Naive thymus-derived CD4-positive, alpha-beta T cell (primary cell): ENCODE measurements at places on chromosomes 13 and 19. TPM values are rescaled to one million over a fixed set of nuclear protein-coding genes. Genes with fewer than 3 reads are reported as not detected.

DNA sequence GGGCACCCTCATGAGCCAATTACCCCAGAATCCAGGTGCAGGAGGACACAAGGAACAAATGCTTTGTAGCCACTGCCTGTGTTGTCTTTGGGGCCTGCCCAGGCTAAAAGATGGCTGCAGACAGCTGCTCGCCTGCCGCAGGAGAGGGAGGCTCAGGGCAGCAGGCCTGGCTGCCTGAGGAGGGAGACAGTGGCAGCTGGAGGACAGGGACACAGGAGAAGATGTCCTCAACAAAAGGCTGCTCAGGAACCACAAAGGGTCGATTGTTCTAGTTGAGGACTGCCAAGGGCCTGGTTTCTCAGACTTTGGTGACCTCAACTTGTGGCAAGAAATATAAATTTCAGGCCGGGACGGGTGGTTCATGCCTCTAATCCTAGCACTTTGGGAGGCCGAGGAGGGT is 7.6 kb downstream of the SIRT2 start:
- DNase-seq = no peak

- no peak for DNase-seq
Measured at GRCh38 chr13:34901572-34901971, 40.5 kb upstream of the NBEA start.

GRCh38 chr19:4852484-4852883 is 15.0 kb downstream of the PLIN3 start:
- no peak for DNase-seq

DNA sequence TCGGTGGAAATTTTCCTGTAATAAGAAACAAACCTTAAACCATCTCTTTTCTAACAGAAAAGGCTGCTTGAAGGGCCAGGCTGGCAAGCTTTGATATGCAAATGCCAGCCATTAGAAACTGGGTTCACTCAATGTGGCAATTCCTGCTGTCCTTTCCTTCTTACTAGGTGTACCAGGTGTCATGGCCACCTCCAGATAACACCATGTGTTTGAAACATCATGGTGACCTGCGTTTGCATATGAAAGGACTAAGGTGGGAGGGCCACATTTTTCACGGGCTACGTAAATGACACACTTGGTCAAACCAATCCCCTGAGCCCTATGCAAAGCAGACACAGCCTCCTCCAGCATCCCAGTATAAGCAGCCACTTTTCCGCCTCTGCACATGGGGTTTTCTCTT is 789.1 kb upstream of the SLITRK5 start:
- DNase-seq = no peak

The ACP5 gene
- polyA plus RNA-seq = 21.5 TPM

DNA sequence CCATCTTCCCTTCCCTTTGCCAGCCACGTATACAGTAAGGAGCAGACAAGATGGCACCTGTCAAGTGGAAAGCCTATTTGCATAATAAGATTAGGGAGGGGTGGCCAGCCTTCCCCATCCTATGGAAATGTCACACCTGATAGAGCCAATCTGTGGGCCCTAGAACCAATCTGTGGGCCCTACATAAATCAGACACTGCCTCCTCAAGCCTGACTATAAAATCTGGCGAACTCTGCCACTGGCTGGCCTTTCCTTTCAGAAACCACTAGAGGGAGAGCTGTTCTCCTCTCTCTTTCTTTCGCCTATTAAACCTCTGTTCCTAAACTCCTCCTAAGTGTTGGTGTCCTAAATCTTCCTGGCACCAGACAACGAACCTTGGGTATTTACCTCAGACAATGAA is 231.5 kb upstream of the KLHL1 start:
- DNase-seq = no peak

The CYP2S1 gene
- polyA plus RNA-seq = not detected

DNA sequence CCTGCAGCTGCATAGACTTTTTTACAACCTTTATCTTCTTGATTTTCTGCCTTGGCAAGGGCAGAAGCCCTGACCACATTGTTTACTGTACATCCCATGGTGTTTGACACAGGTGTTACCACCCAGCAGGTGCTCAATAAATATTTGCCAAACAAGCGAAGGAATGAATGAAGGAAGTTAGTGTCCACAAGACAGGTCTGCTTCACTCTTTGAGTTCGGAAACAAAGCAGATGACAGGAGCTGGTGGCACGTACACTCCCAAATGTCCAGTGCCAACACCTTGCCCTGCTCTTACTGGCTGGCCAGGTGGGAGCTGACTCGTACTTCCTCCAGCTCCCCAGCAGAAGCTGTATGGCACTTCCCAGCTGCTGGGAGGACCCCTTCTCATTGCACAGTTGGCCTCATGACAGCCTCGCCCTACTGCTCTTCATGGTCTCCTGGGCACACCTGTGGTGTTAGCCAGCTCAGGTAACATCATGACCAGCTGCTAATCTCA is 22.0 kb upstream of the MUC16 start:
- no peak for DNase-seq

The SCEL gene
- polyA plus RNA-seq = not detected

- no peak for DNase-seq
Measured at GRCh38 chr19:38151242-38151641, 72.8 kb downstream of the DPF1 start.

GRCh38 chr13:37918116-37918714 is 48.6 kb upstream of the TRPC4 start:
- no peak for DNase-seq

The ATP4A gene
- not detected for polyA plus RNA-seq
